ENCODE measurements at places on chromosomes 12 and 14.

DNA sequence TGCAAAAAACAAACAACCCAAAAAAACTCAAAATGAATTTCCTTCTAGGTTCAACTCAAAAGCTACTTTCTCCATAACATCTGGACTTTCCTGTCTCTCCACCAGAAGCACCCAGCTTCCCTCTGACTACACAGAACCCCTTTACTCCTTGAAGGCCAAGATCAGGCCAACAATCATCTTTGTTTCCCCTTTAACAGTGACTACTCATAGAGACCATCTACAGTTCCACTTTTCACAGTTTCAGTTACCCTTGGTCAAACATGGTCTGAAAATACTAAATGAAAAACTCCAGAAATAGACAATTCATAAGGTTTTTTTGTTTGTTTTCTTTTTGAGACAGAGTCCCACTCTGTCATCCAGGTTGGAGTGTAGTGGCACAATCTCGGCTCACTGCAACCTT lies 11.8 kb downstream of the GCH1 start:
- no peak for DNase-seq

DNA sequence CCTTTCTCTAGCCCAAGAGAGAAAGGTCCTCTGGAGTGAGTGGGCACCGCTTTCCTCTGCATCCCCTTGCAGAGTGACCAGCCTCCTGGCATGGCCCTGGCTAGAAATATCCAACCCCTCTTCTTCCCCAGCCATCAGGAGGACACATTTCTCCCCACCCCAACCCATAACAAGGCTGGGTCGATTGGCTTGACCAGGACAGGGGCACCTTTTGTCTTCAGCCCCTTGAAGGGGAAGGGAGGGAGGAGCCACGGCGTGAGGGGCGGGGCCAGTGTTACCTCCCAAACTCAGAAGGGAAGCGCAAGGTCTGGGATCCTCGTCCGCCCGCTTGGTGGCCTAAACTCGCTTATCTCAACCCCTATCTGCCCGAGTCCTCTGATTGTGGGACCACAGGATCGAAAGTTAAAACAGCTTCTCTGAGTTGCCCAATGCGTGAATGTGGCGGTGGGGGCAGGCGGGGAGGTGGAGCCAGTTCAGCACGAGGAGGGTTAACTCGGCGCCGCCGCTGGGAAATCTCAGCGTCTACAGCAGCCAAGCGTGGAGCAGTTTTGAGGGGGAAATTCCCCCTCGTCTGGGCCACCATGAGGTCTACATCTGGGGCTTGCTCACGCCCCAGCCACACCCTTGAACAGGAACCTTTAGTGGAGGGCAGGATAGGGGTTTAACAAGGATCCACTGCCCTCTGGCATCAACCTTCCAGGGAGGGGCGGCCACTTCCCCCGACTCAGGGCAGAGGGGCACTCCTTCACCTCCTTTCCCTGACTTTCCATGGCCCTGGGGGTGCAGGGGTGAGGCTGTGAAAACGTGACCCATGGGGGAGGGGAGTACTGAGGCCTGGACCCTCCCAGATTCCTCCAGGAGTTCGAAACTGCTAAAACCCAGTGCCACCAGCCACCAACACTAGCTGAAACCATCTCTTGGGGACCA lies 795 bp downstream of the STAT6 start:
- DNase-seq: peak; percentile 50

DNA sequence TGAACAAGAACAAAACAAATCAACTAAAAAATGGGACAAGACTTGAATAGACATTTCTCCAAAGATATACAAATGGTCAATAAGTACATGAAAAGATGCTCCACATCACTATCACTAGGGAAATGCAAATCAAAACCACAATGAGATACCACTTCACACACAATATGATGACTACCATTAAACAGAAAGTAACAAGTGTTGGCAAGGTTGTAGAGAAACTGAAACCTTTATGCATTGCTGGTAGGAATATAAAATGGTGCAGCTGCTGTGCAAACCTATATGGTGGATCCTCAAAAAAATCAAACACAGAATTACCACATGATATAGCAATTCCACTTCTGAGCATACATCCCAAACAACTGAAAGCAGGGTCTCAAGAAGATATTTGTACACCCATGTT lies 5.2 kb downstream of the SMAGP start:
- DNase-seq: no peak

GRCh38 chr12:120596901-120597300 lies 15.7 kb upstream of the POP5 start:
- no peak for DNase-seq

- DNase-seq: no peak
Observed at GRCh38 chr14:69850086-69850735, 29.0 kb upstream of the SMOC1 start.

All from activated CD8-positive, alpha-beta memory T cell treated with anti-CD3 and anti-CD28 coated beads for 1 hour (primary cell).